Gastrocnemius medialis (tissue), 4 donors: ENCODE measurements at places on chromosomes 2 and 18. TPM values are rescaled to one million over a fixed set of nuclear protein-coding genes. Genes with fewer than 3 reads are reported as not detected.
A peak's percentile ranks its signal among the peaks of the same experiment; 100 is the strongest.

GRCh38 chr2:27347641-27348040, 8.9 kb downstream of the GTF3C2 start:
- no peak overlapping the region for H3K4me3 ChIP-seq
- peaks cover 3% of the 10 kb centered on the region for H3K36me3 ChIP-seq
- no peaks in the 10 kb centered on the region for H3K4me1 ChIP-seq
- no peak overlapping the region for H3K27ac ChIP-seq

GRCh38 chr2:207464007-207464406, 65.8 kb upstream of the CREB1 start:
- no peak overlapping the region for H3K4me3 ChIP-seq
- no peaks in the 10 kb centered on the region for H3K4me1 ChIP-seq
- no peaks in the 10 kb centered on the region for H3K27me3 ChIP-seq

DNA sequence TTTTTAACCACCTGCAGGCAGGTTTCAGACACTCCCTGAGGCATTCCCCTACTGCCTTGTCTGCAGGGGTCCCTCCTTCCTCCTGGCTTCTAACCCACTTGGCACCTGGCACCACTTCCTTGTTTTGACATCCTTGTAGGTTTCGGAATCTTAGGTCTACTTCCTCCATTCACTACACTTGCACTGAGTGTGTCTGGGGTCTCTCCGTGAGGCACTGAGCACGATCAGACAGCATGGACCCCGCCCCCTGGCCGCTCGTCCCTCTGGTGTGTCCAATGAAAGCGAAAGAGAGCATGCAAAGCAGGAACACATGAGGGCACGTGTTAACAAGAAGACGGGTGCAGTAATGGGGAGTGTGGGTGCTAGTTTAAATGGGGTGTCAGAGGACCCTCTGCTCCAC, 63.8 kb downstream of the HAUS1 start:
- no peaks in the 10 kb centered on the region for H3K27me3 ChIP-seq
- H3K4me3 ChIP-seq: no peak overlapping the region
- H3K4me1 ChIP-seq: peaks cover under 1% of the 10 kb centered on the region
- no peak overlapping the region for H3K27ac ChIP-seq
- no peak for DNase-seq

- H3K27ac ChIP-seq: no peak overlapping the region
- DNase-seq: no peak
- H3K27me3 ChIP-seq: no peaks in the 10 kb centered on the region
- H3K36me3 ChIP-seq: no peaks in the 10 kb centered on the region
- H3K4me3 ChIP-seq: no peak overlapping the region
Measured at GRCh38 chr2:128986867-128987268, 668.2 kb upstream of the HS6ST1 start.

GRCh38 chr2:11699686-11700670, 30.0 kb upstream of the NTSR2 start:
- H3K4me1 ChIP-seq: peaks cover 57% of the 10 kb centered on the region
- no peak for DNase-seq
- peak overlapping the region; percentile 93 for H3K27ac ChIP-seq
- H3K36me3 ChIP-seq: no peaks in the 10 kb centered on the region
- H3K4me3 ChIP-seq: no peak overlapping the region

DNA sequence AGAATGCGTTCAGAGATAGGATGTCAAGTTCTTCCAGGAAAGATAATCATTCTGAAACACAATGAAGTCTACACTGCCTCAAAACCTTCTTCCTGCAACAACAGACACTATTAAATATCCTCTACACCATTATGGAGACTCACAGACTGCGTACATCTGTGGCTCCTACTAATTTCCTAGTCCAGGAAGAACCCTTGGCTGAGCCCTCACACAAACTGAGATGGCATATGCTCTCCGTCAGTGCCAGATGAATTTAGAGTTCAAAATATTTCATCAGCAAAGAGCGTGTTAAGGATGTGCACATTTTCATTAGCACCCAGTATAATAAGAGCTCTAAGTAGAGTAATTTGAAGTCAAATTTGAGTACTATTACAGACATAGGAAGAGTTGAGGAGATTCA, 117.2 kb downstream of the TCF4 start:
- no peaks in the 10 kb centered on the region for H3K27me3 ChIP-seq
- no peaks in the 10 kb centered on the region for H3K36me3 ChIP-seq
- no peak overlapping the region for H3K27ac ChIP-seq
- peaks cover 29% of the 10 kb centered on the region for H3K4me1 ChIP-seq
- no peak for DNase-seq

PIEZO2 gene
- total RNA-seq: 0.18 TPM

GRCh38 chr18:38454764-38455469, 889.3 kb upstream of the CELF4 start:
- no peak for DNase-seq
- no peaks in the 10 kb centered on the region for H3K27me3 ChIP-seq
- no peak overlapping the region for H3K27ac ChIP-seq
- no peak overlapping the region for H3K4me3 ChIP-seq

PMAIP1 gene
- total RNA-seq: 1.2 TPM

- H3K4me3 ChIP-seq: no peak overlapping the region
- H3K27ac ChIP-seq: peak overlapping the region; percentile 79
- peak; percentile 79 for DNase-seq
- no peaks in the 10 kb centered on the region for H3K36me3 ChIP-seq
- peaks cover 65% of the 10 kb centered on the region for H3K4me1 ChIP-seq
Measured at GRCh38 chr2:230793572-230794359, 71.0 kb upstream of the ITM2C start.

GRCh38 chr18:48662011-48662661, 123.3 kb downstream of the CTIF start:
- no peaks in the 10 kb centered on the region for H3K27me3 ChIP-seq
- H3K36me3 ChIP-seq: no peaks in the 10 kb centered on the region
- no peak overlapping the region for H3K4me3 ChIP-seq
- peaks cover 23% of the 10 kb centered on the region for H3K4me1 ChIP-seq
- DNase-seq: no peak
- no peak overlapping the region for H3K27ac ChIP-seq

DNA sequence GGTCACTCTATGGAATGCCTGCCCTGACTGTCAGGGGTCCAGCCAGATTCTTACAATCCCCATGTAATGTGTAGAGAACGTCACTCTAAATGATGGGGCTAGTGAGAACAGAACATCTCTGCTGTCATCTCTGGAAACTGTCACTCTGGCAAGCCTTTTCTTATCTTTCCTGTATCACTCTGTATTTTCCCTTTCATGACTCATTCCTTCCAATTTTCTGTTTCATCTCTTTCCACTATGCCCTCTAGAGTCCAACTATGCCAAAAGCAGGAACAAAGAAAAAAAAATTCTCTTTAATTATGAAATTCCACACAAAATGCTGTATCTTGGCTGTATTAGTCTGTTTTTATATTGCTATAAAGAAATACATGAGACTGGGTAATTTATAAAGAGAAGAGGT, 608.8 kb downstream of the ADCYAP1 start:
- no peaks in the 10 kb centered on the region for H3K4me1 ChIP-seq
- no peak overlapping the region for H3K27ac ChIP-seq
- H3K36me3 ChIP-seq: no peaks in the 10 kb centered on the region

DNA sequence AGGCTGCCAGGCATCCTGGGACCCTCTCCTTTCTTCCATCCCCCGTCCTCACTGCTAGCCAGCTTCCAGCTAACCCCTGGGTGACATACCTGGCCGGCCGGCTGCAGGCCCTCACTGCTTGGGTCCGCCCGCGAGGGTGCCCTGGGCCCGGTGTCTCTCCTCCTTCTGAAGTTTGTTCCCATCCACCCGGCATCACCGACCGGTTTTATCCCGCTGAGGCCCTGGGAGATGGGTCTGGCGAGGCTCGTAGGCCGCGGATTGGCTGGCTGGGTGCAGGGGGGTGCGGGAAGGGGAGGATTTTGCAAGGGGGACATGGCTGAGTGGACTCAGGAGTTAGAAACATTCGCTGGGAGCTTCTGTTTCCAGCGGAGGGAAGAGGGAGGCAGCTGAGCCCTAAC, at the start of gene PAX8:
TSS of gene PAX8 (minus strand) at position 180 of the 398 bp plus-strand sequence. CDS start 527 bp downstream, outside the sequence.
- no peak within 1 kb of the TSS for H3K27ac ChIP-seq
- peaks cover 28% of the 10 kb centered on the region for H3K27me3 ChIP-seq
- H3K4me3 ChIP-seq: no peak within 1 kb of the TSS

DNA sequence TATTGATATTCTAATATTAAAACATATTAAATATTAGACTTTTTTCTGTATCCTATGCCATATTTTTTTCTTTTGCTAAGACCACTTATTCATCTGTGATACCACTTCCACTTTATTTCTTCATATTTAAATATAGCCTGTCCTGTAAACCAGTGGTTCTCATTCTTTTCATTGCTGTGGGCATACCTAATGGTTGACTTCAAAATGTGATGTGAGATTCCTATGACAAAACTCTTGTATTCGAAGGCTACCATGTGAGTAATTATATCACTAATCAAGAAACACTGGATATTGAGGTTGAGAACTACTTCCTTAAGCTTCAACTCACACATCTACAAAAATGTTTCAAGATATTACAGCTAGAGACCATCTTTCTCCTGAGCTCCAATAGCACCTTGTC, 3.6 kb downstream of the SCRN3 start:
- peaks cover 34% of the 10 kb centered on the region for H3K36me3 ChIP-seq
- H3K27me3 ChIP-seq: no peaks in the 10 kb centered on the region
- H3K4me3 ChIP-seq: no peak overlapping the region
- DNase-seq: no peak

NEU4 gene
- 8.6 TPM for total RNA-seq

MRPL44 gene
- total RNA-seq: 25.8 TPM

GRCh38 chr2:190763901-190764514, 115.1 kb downstream of the NAB1 start:
- H3K4me3 ChIP-seq: no peak overlapping the region
- H3K27ac ChIP-seq: no peak overlapping the region
- no peaks in the 10 kb centered on the region for H3K4me1 ChIP-seq
- DNase-seq: no peak
- no peaks in the 10 kb centered on the region for H3K36me3 ChIP-seq
- no peaks in the 10 kb centered on the region for H3K27me3 ChIP-seq

DNA sequence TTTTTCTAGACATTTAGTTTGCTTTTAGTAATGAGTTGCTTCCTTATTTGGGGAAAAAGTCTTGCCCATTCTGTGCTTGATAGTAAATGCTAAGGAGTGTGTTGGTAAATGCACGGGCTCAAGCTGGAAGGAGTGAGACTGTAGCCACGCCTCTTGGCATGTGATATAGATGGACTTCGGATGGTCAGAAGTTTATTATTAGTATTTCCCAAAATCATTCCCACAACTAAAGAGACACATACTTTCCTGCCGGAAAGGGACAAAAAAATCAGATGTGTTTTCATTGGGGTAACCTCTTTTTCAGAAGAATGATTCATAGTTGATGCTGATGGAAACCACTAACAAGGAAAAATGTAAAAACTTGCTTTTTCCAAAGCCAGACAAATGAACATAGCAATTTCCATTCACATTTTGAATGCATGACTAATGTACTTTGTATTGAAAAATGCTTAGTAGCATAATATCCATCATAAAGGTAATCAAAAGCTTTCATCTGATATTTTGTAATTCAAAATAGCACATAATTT, 133.2 kb downstream of the ZNF532 start:
- no peak overlapping the region for H3K4me3 ChIP-seq
- peaks cover 57% of the 10 kb centered on the region for H3K4me1 ChIP-seq
- H3K27me3 ChIP-seq: no peaks in the 10 kb centered on the region
- H3K27ac ChIP-seq: peak overlapping the region; percentile 94
- peak; percentile 54 for DNase-seq

DNA sequence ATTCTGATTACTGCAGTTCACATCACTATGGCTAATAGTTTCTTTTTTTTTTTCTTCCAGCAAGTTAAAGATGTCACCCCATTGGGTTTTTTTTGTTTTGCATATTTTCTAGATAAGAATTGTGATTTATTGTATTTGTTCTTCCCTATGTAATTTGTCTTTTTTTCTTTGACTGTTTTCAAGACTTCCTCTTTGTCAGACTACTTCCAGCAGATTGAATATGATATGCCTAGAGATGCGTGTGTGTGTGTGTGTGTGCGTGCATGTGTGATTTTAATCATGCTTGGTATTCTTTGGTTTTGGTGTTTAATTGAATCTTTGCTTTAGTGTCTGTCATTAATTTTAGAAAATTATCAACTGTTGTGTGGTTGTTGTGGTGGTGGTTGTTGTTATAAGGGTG, 166.7 kb upstream of the SLC39A10 start:
- no peaks in the 10 kb centered on the region for H3K4me1 ChIP-seq
- no peak overlapping the region for H3K27ac ChIP-seq
- H3K4me3 ChIP-seq: no peak overlapping the region
- H3K36me3 ChIP-seq: no peaks in the 10 kb centered on the region
- no peak for DNase-seq

- peaks cover 5% of the 10 kb centered on the region for H3K4me1 ChIP-seq
- peaks cover 32% of the 10 kb centered on the region for H3K27me3 ChIP-seq
- H3K27ac ChIP-seq: no peak overlapping the region
Measured at GRCh38 chr2:70789304-70790135, 923 bp downstream of the FIGLA start.

GRCh38 chr2:217622205-217623060, 380.4 kb downstream of the TNS1 start:
- no peak overlapping the region for H3K4me3 ChIP-seq
- H3K27ac ChIP-seq: no peak overlapping the region
- no peaks in the 10 kb centered on the region for H3K27me3 ChIP-seq
- no peak for DNase-seq

TMEM163 gene
- not detected for total RNA-seq

DNA sequence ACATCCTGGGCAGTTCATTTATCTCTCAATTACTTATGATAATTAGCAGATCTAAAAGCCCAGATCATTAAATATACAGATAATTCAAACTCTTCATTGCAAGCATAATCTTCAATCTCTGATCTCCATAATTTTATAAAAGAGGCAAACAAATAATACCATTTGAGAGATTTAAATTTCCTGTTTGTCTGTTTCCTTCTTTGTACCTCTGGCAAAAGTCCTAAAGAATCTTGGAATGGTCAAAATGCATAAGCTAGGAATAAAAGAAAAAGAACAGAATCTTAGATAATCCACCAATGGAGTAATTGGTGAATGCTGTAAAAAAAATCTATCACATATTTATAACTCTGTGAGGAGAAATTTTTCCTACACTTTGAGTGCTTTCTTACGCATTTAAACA, 1080.9 kb upstream of the ZEB2 start:
- no peak for DNase-seq
- no peak overlapping the region for H3K27ac ChIP-seq
- no peaks in the 10 kb centered on the region for H3K27me3 ChIP-seq
- H3K4me1 ChIP-seq: no peaks in the 10 kb centered on the region

DIPK1C gene
- total RNA-seq: 2.0 TPM

- H3K27me3 ChIP-seq: no peaks in the 10 kb centered on the region
- H3K27ac ChIP-seq: no peak overlapping the region
- DNase-seq: no peak
- no peak overlapping the region for H3K4me3 ChIP-seq
- H3K36me3 ChIP-seq: no peaks in the 10 kb centered on the region
Measured at GRCh38 chr2:8872821-8873432, 35.5 kb upstream of the KIDINS220 start.

GRCh38 chr18:13653746-13654433, 72.5 kb downstream of the FAM210A start:
- no peaks in the 10 kb centered on the region for H3K4me1 ChIP-seq
- no peak for DNase-seq
- H3K4me3 ChIP-seq: no peak overlapping the region
- no peaks in the 10 kb centered on the region for H3K27me3 ChIP-seq
- H3K27ac ChIP-seq: no peak overlapping the region
- H3K36me3 ChIP-seq: no peaks in the 10 kb centered on the region

RAB1A gene
- total RNA-seq: 45.0 TPM
